ENCODE measurements at places on chromosomes 1 and 21.

GRCh38 chr1:159315381-159315780 lies 13.2 kb downstream of the FCER1A start:
- no peak for DNase-seq

DNA sequence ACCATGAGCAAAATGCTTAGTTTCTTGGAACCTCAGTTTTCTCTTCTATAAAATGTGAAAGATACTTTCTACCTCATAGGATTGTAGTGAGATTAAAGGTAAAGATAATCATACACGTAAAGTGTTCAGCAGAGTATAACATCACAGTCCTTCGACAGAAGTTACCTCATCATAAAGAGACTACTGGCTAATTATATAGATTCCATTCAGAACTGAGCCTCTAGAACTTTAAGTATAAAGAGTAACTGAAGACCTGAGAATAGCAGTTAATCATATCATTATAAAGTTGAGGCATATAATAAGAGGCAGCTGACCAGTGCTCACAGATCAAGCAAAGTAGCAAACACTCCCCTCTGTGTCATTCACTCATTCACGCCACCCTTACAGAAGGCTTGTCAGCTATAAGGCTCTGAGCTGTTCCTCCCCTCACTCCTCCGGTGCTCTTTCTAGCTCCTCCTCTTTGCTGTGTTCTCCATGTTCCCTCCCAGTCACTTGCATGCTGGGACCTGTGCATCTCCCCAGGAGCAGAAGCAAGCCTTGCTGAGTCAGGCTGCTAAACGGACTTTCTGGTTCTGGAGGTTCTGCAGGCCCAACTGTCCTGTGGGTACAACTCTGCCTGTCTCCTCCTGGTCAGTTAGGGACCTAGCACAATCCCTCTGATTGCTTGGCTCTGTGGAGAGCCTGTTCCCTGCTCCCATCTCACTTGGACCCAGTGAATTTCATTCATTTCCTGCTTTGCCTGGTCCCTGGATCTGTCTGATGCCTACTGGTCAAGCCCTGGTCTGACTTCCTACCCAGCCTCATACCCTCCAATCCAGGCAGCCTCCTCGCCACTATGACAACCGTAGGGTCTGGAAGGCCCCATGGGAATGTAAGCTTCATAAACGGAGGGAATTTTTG lies 28.3 kb upstream of the LY9 start:
- DNase-seq: peak; percentile 30

DNA sequence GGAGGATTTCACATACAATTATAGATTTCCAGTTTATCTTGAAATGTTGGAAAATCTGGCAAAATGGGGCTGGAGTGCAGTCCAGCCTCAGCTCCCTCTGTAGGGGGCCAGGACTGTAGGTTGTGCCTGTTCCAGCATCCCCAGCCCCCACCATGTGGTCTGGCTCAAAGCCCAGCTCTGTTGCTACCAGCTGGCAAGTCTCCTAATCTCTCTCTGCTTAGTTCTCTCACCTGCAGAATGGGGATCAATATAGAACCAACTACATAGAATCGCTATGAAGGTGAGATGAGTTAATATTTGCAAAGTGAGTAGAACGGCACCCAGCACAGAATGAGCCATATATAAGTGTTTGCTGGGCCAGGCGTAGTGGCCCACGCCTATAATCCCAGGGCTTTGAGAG lies 50.0 kb upstream of the TARDBP start:
- DNase-seq: no peak

- DNase-seq: no peak
These were observed 20.2 kb downstream of the MACO1 start for GRCh38 chr1:25450891-25451290.

DNA sequence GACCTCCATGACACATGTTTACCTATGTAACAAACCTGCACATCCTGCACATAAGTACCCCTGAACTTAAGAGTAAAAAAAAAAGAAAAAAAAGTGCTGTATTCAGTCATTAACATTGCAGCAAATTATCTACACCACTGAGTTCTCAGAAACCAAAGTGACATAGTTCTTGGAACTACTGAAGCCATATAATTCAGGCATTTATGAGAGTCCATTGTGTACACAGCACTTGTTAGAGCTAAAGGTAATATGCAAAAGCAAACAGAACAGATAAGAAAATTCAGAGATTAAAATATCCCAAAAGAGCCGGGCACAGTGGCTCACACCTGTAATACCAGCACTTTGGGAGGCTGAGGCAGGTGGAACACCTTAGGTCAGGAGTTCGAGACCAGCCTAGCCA lies 38.0 kb downstream of the F5 start:
- no peak for DNase-seq

DNA sequence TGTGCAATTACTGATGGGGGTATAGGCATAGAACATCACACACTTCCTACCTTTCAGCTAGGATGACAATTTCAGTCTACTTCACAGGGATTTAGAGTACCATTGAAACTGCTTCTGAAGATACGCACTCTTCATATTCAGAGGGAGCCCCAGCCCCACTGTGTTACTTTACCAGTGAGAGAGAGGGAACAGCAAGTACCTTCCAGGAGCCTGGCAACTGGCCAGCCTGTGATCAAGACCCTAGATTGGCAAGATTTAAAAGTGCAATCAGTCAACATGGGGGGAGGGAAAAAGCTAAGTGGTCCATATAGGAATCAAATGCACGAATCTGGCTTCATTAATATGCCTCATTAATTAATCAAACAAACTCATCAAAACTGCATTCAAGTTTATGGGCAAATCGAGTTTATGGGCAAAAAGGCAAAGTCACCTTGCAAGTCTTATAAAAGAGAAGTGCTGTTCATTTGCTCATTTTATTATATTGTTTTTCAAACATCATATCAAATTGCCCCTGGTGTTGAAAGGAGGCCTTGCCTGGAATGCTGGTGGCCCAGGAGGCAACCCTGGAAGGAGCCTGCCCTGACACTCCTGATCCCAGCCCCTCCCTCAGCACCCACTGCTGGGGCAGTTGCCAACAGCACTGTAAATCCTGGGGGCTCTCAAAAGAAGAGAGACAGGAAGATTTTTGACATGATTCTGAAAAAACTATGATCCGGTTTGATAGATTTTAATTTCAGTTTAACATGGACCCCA lies 184.9 kb upstream of the DPT start:
- DNase-seq: no peak

DNA sequence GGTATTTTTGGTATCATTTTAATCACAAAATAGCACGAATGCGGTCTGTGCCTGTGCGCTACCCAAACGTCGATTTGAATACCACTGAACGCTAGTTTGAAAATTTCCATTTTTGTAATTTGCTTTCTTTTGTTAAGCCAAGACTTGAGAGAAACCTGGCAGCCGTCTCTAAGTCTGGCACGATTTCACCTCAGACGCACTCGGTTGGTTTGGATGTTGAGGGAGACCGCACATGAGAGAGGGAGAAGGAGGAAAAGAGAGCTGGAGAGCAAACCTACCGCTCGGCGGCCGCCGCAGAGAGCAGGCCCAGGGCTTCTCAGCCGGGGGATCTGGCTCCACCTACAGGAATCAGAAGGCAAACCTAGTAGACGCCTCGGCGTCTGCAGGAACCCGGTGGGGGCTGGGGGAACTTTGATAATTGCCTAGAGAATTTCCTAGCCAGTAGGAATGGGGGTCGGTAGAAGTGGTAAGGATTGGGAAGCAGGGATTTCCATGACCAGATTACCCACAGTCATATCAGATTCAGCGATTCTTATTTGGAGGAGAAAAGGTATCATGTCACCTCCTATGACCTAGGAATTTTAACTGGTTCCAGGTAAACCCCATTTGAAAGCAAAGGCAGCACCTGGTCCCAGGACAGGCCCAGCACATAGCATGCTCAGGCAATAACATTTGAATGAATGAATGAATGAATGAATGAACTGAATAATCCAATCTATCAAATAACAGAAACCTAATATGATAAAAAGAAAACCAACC lies 83.2 kb downstream of the TM2D1 start:
- DNase-seq: peak; percentile 17

DNA sequence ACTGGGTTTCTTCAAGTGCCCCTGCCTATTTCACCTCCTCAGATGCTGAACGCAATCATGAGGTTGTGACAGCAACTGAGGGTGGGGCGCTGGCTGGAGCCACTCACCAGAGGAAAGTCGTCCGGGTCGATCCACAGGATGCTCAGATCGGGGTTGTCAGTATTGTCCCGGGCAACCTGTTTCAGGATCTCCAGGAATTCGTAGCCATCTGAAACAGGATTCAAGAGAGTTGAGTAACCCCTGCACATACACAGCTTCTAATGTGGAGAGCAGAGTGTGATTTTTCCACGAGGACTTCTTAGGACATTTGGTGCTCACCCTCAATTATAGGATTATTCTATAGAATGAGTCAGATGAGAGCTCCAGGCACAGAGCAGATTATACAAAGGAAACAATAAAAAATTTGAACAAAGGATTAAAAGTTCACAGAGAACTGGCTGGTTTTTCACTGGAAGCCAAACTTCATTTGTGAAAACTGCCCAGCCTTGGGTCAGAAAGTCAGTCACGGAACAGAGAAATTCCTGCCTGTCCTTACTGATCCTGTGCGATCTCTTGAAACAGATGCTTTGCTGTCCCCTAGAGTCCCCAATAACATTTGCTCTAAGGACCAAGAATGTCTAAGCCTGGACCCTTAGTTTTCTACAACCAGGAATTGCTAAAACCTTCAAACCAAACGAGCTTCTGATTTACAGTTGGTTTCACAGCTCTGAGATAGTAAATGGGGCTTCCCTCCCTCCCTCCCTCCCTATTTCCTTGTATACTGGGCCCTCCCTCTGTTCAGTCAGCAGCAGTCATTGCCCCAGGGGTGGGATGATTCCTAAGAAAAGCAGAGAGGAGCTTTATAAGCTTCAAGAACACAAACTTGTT lies 63.2 kb downstream of the CASQ2 start:
- no peak for DNase-seq

DNA sequence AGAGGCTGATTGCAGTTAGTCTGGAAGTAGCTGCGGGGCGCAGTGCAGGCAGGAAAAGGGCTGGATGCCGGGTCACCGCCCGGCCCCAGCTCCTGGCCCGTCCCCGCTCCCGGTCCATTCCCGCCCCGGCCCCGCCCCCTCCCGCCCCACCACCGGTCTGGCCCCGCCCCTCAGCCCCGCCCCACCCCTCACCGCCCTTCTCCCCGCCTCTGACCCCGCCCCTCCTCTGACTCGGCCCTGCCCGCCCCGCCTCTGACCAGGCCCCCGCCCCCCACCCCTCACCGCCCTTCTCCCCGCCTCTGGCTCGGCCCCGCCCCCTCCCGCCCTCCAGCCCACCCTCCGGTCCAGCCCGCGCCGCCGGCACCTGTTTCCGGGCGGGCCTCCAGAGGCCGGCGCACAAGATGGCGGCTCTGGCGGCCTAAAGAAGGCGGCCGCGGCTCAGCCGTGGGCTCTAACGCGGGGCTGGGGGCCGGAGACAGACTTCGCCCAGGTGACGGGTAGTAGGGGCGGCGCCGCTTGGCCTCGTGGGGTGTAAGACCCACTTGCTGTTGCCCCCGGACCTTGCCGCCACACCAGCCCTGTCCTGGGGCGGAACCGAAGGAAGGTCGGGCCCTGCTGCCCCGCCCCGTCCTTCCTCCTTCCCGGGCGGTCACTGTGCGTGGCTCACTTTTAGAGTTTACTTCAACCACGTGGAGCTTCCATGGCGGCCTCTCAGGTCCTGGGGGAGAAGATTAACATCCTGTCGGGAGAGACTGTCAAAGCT lies at the start of gene UBIAD1:
Gene UBIAD1, plus strand, starts transcription at position 367 of the 763 bp plus-strand sequence. Its CDS starts 334 bp downstream, at position 701.
- DNase-seq: peak; percentile 72

GRCh38 chr1:107139833-107140702 lies 771 bp upstream of the NTNG1 start:
- DNase-seq: no peak

DNA sequence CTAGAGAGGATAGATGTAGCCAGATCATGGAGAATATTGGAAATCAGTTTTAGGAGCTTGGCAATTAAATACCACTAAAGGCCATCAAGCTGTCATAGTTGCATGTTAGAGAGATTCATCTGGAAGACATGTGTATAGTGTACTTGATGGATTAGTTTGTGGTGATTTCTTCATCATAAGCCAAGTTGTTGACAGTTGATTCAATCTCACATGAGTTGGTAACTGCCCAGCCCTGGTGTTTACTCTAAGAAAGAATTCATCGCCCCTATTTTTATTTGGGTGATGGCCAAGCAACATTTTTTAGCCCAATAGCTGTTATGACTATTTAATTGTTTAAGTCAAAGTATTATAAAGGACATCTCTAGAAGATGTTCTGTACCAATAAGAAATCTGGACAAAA lies 737.6 kb downstream of the PLA2G4A start:
- DNase-seq: no peak

DNA sequence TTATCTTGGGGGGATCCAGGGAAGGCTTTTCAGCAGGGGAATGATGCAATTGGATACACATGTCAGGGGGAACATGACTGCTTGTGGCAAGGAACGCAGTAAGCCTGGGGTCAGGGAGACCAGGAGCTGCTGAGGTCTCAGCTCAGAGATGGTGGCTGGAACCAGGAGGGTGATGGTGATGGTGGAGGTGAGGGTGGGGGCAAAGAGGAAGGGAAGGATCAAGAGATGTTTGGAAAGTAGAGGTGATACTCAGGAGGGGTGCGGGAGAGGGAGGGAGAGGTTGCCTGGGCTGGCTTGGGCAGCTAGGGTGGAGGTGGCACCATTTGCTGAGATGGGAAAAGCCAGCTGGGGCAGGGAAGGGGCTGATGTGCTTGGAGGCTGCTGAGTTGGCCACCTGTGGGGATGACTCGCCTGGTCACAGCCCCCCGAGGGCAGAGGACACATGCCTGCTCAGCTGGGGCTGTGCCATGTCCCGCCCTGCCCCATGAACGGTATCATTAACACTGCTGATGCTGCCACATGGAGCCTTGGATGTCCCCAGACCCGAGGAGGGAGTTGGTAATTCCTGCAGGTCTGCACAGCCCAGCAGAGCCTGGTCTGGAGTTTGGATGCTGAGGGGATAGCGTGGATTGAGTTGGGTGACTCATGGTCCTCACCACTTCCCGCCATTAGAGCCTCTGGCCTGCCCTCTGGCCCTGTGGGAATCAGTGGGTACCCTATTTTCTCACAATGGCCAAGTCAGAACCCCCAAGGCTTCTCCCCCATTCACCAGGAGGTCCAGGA lies 6.3 kb upstream of the PADI1 start:
- no peak for DNase-seq

GRCh38 chr1:193438312-193438711 lies 251.9 kb upstream of the B3GALT2 start:
- DNase-seq: no peak

DNA sequence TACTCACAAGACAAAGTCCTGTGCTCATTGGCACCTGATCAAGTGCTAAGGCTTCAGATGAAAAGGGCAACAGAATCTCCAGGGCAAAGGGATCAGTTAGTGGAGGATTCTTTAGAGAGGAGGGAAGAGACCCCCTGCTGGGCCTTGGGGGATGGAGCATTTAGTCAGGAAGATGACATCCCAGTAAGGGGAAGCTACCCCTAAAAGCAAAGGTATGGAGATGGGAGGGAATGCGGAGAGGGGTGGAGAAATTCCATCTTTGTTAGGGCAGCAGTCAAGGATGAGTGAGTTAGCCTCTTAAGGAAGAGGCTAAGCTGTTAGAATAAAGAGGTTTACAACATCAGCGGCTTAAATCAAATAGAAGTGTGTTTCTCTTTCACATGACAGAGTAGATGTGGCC lies 67.4 kb downstream of the ST6GALNAC3 start:
- no peak for DNase-seq

- DNase-seq: no peak
These were observed 66.8 kb downstream of the VPS13D start for GRCh38 chr1:12296623-12297022.

- DNase-seq: no peak
These were observed 1.2 kb downstream of the SH3BGR start for GRCh38 chr21:39452970-39453342.

Data from stimulated activated CD4-positive, alpha-beta T cell treated with anti-CD3 and anti-CD28 coated beads, TNF-alpha, amount 100 ng/mL, for 24 hours (primary cell).